ENCODE measurements at places on chromosomes 7 and 10.

- no peak for DNase-seq
Observed at GRCh38 chr7:124251636-124252035, 218.8 kb upstream of the TMEM229A start.

DNA sequence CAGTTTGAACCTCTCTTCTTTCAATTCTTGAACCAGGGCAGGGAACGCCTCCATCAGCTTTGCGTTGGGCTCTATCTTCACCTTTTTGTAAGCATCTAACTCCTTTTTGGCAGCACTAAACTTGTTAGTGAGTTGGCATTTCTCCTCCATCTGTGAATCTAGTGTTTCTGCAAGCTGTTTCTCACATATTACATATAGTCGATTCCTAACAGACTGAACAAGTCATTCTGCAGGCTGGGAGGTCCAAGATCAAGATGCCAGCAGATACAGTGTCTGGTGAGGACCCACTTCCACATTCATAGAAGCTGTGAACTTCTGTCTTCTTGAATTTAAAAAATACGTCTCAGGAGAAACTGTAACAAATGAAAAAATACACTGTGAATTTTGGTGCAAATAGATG is 539.7 kb downstream of the ANKRD7 start:
- DNase-seq, result no peak

DNA sequence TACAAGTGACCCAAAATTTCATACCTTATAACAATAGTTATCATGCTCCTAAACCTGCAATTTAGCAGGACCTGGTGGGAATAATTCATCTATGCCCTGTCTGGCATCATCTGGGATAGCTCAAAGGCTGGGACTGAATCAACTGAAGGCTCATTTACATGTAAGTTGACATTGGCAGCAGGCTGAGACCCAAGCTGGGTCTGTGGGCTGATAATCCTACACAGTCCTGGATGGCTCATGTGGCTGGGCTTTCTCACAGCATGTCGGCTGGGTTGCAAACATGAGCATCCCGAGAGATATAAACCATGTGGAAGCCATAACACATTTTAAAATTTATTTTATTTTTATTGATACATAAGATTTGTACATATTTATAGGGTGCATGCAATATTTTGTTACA is 19.5 kb upstream of the ABCB5 start:
- no peak for DNase-seq

GRCh38 chr7:130182990-130183389 is 22.2 kb downstream of the TMEM209 start:
- DNase-seq, result no peak

- no peak for DNase-seq
Observed at GRCh38 chr7:132441935-132442334, 134.3 kb downstream of the PLXNA4 start.

GRCh38 chr7:47411901-47412300 is 170.0 kb downstream of the TNS3 start:
- DNase-seq, result no peak

DNA sequence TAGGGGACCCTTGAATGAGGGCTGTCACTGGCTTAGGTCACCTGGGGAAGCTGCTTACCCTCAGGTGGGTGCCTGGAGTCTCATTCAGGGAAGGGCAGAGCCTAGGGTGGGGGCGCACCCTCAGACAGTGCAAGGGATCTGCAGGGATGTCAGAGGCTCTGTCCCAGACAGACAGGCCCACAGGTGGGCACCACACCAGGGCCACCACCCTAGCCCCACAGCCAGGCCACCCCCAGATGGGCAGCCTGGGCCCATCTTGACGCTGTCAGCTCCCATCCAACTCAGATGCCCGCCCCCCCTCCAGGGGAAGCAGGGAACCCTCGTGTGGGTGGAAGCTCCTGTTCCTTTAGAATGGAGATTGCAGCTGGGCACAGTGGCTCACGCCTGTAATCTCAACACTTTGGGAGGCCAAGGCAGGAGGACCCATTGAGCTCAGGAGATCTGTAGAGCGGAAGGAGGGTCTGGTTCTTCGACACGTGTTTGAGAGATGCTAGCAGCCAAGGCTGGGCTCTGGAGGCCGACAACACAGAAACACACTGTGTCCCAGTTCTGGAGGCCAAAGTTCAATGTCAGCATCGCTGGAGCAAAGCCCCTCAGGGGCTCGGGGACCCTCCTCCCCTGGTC is 58.5 kb upstream of the DNAJB6 start:
- DNase-seq, result no peak

- no peak for DNase-seq
Observed at GRCh38 chr7:22487978-22488642, 11.9 kb downstream of the STEAP1B start.

DNA sequence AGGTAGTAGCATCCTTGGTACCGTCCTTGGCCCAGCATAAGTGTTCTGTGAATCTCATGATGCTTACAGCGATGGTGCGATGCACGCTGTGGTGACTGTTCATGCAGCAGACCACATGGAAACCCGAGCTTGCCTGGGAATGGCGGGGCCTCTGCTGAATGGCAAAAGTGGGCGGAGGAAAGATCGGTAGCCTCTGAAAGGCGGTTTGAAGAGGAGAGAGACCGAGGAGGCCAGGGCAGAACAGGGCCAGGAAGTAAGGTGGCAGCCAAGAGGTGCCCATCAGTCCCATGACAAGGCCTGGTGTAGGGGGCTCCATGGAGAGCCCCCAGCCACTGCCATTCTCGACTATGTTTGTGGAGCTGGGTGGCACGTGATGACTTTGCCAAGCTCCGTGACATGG is 33.2 kb upstream of the CNPY1 start:
- DNase-seq, result no peak

DNA sequence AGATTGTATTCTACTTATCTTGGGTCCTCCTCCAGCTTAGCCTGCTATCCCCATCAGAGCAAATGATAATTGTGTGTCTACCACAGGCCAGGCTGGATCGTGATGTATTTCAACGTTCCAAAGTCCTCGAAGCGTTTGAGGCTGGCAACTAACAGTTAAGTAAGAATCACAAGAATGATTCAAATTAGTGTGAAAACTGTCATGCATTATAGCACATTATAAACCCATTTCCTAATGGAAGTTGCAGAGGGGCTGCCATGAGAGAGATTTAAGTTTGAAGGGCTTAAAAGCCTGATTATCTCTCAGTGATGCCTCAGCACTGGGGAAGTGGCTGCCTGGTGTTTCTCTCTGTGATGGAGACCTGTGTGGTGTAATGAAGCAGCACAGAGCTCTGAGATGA is 119.1 kb downstream of the FRMD4A start:
- no peak for DNase-seq

GRCh38 chr10:96488161-96488935 is 25.4 kb downstream of the TLL2 start:
- DNase-seq, result no peak

- no peak for DNase-seq
Observed at GRCh38 chr7:89618274-89618673, 536.0 kb upstream of the STEAP1 start.

Data from AG09319 (cell line).